ENCODE measurements at places on chromosomes 4 and X. TPM values are rescaled to one million over a fixed set of nuclear protein-coding genes. Genes with fewer than 3 reads are reported as not detected.

DNA sequence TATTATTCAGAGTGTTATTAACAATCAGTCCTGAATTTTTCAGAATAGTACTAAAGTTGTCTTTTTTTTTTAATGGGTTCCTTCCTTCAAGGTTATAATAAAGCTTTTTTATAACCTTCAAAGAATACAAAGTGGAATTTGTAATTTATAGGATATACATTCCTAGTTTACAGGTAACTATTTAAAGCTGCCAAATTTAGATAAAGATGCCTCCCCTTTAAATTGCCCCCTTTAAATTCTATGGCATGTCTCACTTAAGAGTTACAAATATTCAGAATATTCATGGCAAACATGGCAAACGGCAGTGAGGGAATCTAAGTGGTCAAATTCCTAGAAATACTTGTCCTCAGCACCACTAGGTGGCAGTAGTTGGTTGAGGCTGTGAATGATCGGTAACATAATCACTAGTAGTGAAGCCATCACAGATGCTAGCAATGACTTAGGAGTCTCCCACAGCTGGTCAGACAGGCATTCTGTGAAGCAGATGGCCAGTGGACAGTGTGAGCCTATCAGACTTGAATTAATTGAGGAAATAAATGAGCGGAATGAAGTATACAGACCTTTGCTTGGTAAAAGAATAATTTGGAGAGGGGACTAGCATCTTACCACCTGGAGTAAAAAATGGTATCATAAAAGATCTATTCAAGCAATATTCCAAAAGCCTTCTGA, 86.4 kb downstream of the CBR4 start:
- peak; percentile 67 for DNase-seq

- DNase-seq, result no peak
Measured at GRCh38 chrX:139134316-139134715, 396.2 kb upstream of the F9 start.

DNA sequence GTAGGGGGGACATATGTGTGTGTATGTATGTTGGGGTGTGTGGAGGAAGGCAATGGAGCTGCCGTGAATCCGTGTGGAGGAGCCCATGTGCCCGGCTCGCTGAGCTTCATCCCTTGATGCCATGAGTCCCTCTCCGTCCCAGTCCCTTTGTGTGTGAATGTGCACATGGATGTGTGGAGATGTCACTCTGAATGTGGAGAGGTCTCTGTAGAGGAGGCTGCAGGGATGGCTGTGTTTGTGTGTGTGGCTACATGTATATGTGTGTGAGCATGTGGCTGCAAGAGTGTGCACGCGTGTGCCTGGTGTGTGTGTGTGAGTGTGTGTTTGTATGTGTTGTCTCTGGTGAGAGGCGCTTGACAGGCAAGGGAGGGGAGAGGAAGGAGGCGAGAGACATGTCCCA, 1.3 kb downstream of the DLG3 start:
- no peak for DNase-seq

GRCh38 chr4:8553991-8554405, 26.2 kb upstream of the GPR78 start:
- no peak for DNase-seq

DNA sequence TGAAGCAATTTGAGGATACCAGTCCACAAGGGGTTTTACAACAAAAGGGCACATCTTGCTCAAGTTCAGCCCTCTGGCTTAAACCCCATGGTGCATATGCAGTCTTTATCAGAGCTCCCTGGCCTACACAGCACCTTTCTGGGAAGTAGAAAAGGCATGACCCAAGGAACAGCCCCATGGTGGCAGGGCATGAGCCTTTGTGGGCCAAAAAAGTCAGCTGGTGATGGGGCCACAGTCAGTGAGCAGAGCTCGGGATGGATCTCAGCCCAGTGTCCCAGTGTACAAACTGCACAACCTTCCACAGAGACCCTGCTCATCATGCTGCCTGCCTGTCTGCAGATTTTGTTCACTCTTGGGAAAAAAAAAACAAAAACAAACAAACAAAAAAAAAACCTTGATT, 22.3 kb upstream of the TMEM165 start:
- no peak for DNase-seq

Gene ADH1A
- total RNA-seq, result not detected

Gene GNRHR
- not detected for total RNA-seq

Gene MAGEB17
- not detected for total RNA-seq

Gene XAGE2
- not detected for total RNA-seq

Gene RAB33A
- 0.47 TPM for total RNA-seq
